ENCODE measurements at places on chromosomes 2 and 18.

DNA sequence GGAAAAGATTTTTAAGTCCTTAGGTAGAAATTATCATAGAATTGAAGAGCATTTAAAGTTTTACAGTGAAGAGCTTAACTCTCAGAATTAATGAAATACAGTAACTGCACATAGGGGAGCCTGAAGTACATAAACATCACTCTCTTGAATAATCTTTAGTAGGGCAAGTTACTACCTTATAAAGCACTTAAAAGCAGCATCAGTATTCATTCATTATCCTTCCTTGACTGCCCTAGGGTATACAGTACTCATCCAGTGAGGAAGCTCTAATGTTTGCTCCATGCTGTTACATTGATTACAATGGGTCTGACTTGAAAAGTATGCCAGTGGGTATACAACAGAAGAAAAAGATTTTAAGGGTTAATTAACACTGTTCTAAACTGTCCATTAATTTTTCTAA is 66.5 kb downstream of the ATF2 start:
- no peak for DNase-seq

- DNase-seq: no peak
Measured at GRCh38 chr2:128308284-128308731, 10.4 kb downstream of the HS6ST1 start.

- no peak for DNase-seq
Measured at GRCh38 chr2:212994976-212995375, 156.4 kb downstream of the IKZF2 start.

- DNase-seq: no peak
Measured at GRCh38 chr18:7904529-7904928, 337.4 kb downstream of the PTPRM start.

DNA sequence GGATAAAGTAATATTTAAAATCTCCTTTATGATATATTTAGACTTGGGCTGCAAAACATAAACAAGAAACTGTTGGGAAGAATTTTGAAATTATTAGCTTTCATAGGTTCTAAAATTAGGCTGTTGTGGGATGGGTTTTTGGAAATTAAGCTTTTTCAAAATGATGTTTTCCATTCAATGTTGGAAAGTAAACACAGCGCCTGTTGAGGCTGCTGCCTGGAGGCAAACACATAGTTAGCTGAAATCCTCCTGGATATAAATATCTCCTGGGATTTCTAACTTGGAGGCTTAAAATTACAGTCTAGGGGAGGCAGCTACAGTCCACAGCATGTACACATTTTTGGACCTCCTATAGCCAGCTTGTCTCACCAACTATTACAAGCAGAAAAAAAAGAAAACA is 197.3 kb downstream of the DCC start:
- DNase-seq: no peak

- no peak for DNase-seq
Measured at GRCh38 chr2:231221761-231222160, 23.3 kb downstream of the ARMC9 start.

- no peak for DNase-seq
Measured at GRCh38 chr2:57536535-57537231, 509.9 kb upstream of the VRK2 start.

DNA sequence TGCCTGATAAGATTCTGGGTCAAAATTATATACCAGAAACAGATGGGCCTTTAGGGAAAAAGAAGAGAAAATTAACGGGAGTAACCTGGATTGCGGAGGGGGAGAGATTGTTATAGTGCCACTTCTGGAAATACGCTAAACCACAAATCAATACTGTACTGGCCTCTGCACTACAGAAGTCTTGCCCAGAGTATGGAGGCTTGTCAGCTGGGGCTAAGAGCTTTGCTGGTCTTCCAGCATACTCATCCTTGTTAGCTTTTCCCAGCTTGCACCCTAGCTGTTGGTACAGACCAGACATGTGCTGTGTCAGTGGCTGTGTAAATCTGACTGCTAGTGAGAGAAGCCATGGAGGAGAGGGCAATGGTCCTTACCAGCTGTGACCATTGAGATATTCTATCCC is 8.9 kb downstream of the AGBL5 start:
- no peak for DNase-seq

DNA sequence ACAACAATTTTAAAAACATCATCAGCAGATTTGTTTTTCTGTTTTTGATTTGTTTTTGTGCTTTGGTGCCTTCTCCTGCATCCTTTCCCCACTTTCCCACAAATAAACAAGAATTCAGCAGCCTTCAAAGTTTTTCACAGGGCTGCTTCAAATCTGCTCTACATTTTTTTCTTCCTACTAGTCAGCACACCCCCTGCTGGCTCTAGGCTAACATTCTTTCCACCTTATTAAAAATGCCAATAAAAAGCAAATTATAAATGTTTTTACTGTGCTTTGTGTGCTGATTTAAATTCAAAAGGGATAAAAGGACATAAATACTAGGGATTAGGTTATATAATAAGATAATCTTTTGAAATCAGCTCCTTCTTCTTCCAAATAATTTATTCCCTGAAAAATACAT is 6.2 kb upstream of the CNTNAP5 start:
- no peak for DNase-seq

DNA sequence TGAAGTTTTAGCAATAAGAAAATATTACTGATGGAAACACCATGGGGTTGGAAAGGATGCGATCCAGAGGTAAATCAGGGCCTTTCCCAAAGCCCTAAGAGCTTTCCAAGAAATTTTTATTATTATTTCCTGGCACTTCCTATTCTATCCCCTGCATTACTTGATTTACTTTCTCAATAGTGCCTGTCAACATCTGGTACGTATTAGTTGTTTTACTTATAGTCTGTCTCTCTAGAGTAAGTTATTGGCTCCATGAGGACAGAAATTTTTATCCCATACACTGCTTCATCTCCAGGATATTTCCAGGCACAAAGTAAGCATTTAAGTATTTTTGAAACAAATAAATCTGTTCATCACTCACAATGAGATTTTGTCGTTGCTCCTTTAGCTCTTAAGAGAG is 18.1 kb downstream of the PPP4R1 start:
- DNase-seq: no peak

DNA sequence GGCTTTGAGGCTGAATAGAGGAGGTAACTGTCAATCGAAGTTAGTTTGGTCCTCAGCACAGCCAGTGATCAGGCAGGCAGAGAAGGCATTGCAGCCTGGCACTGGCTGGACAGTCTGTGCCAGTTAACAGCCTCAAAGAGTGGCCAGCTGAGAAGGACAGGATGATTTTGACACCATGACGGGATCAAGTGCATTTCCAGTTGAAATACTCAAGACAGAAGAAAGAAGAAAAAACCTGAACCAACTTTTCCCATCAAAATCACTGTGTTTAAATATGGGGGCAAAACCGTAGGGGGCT is 96.7 kb upstream of the ZCCHC2 start:
- DNase-seq: no peak

- DNase-seq: no peak
Measured at GRCh38 chr2:177195194-177195593, 17.4 kb upstream of the HNRNPA3 start.

GRCh38 chr2:72803151-72803550 is 22.7 kb downstream of the EXOC6B start:
- no peak for DNase-seq

DNA sequence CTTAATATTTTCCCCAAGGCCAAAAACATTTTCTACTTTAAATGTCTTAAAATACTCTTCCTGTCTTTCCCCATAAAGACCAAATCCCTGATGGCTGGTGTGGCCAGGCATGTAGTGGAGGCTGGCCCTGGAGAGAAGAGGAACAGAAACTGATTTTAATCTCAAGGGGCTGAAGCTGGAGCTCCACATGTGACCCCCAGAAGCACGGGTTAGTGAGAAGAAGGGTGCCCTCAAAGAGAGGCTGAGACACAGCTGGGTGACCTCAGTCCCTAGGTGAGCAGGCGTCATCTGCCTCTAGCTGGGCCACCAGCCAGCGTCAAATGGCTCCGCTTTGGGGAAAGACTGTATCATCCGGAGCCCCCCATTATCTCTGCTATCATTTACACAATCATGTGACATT is 19.3 kb upstream of the TMEM18 start:
- DNase-seq: no peak
